ENCODE measurements at places on chromosomes 7 and 10.

GRCh38 chr10:3816995-3817394 is 32.0 kb upstream of the KLF6 start:
- DNase-seq = no peak

GRCh38 chr10:9362721-9363120 is 1308.2 kb downstream of the GATA3 start:
- DNase-seq = no peak

DNA sequence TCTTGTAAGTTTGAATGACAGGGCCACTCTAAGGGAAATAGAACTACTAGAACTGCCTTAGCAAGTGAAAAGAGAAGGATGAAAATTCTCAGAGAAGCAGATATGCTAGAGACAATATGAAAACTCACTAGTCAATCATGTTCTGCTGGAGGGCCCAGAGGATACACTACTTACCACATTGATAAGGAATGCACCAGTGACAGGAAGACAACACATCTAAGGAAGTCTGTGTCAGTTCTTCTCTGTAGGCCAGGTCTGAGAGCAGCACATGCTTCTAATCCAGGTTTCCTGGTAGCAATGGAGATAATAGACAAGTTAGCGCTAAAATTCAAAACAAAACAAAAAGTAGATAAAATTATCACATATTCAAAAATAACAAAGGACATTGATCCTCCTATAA is 235.2 kb upstream of the AKR1E2 start:
- DNase-seq = no peak

DNA sequence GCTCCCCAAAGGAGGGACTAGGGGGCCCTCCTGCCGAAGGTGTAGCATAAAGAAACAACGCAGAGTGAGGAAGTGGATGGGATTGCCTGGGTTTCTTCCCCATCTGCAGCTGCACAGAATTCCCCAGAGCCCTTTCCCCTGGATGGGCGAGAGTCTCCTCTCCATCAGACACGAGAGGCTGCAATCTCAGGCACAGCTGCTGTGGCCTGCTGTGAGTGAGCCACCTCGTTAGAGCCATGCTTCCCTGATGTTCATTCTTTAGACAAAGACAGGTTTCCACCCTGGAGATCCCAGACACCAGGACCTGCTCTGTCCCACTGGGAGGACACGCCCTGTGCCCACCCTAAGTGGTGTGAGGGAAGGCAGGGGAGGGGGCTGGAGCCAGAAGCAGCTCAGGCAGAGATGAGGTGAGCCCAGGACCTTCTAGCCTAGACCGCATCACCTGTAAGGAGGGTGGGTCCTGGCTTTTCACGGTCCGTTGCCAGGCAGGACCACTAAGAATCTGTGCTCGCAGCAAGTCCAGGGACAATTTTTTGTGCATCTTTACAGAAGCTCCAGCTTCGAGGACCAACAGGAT is 268.6 kb upstream of the TCERG1L start:
- no peak for DNase-seq

DNA sequence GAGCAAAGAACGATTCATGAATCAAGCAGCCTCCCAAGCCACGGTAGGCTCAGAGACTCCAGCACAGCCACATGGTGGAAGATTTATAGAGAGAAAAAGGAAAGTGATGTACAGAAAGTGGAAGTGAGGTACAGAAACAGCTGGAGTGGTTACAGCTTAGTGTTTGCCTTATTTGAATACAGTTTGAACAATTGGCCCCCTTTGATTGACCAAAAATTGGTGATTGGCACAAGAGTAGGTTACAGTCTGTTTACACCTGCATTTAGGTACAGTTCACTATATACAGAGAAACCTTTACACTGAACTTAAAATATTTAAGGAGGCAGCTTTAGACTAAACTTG is 136.4 kb upstream of the ASAH2 start:
- DNase-seq = no peak

DNA sequence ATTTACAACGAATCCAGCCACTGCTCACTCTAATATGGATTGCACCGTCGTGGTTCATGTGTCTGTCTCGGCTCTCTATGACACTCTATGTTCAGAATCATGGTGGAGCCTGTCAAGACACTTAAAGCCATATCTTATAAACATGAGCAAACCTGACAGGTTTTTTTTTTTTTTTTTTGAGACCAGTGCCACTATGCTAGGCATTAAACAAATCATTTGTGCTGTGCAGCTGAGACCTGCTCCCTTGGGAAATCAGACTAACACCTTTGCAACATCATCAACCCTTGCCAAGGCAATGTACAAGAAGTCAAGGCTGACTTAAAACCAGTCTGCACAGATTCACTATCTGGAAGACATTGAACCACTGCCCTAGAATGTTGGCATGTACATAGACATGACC is 181.2 kb upstream of the ANK3 start:
- no peak for DNase-seq

DNA sequence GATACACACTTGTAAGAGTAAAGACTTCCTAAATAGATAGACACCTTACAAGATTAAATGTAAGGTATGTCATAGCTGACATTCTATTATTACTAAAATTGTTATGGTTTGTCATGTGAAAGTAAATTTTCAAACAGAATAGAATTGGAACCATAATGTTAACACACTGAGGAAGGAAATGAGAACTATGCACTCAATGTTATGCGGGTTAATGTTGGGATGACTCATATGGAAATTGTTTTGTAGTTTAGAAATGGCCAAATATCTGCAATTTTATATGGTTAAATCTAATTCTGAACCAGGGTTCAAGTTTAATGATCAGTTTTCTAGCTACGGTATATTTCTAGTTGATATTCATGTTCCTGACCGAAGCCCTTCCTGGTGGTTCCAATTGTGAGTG is 214.2 kb upstream of the ADO start:
- DNase-seq = no peak

GRCh38 chr7:113099284-113099919 is 12.8 kb upstream of the GPR85 start:
- no peak for DNase-seq

- no peak for DNase-seq
Measured at GRCh38 chr10:107477266-107477665, 312.8 kb upstream of the SORCS1 start.

DNA sequence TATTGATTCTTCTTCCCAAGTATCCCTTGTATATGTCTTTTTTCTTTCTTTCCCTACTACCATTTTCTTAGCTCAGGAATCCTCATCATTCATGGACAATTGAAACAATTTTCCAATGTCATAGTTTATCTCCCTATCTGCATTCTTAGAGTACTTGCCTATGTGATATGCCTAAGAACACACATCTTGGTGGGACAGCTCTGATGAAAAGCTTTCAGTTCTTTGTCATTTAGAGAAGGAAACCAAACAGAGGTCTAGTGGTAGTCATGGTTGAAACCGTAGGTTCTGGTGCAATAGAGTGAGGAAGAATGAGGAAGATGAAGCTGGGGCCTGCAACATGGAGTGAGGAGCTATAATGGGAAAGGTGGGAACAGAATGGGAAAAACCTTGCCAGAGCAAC is 28.2 kb downstream of the TDRD1 start:
- no peak for DNase-seq

GRCh38 chr10:132443605-132443982 is 46.6 kb downstream of the PWWP2B start:
- DNase-seq = peak; percentile 43

- no peak for DNase-seq
Measured at GRCh38 chr7:144437370-144438191, 34.1 kb upstream of the NOBOX start.

- DNase-seq = no peak
Measured at GRCh38 chr10:46556515-46557318, at the start of gene GPRIN2. Gene GPRIN2, minus strand, starts transcription at chr10:46556658. Its CDS starts 5,922 bp downstream, at chr10:46550736.

GRCh38 chr10:113283189-113283588 is 269.7 kb upstream of the HABP2 start:
- no peak for DNase-seq

DNA sequence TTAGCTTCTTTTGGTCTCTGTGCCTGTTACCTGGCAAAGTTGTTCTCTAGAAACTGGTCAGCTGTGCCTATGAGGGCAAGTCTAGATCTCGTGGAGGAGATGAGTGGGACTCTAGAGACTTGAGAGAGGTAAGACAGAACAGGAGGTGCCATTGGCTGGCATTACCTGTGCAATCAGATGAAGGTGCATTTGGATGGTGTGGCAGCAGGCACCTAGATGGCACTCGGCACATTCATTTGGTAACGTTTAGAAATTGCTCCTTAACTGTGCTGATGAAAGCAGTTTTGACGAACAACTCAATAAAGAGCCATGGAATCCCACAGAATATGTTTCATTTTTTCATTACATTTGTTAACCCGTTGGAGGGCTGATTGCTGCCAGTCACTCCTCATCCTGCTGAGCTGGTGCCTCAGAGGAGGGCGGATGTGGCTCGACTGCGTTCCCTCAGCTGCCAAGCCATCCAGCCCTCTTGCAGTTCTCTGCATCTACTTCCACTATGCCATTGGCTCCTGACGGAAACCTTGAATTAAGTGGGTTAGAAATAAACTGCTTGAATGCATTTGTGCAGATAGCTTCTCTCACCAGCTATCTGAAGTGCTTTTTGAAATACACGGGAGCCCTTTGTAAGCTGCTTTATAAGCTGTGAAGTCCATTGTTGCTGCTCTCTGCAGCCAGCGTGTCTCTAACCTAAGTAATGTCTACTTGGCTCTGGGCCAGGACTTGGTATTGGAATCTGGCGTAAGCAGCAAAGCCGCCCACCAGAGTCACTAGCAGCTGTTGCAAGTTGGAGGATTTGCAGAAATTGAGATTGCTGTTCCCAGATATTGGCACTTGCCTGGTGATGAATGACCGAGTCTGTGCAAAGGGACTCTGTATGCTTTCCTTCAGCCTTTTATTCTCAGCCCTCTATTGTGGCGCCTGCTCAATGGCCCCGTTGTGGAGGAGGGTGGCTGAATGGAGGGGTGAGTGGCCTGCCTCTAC is 87.4 kb downstream of the LRRC4 start:
- DNase-seq = no peak

DNA sequence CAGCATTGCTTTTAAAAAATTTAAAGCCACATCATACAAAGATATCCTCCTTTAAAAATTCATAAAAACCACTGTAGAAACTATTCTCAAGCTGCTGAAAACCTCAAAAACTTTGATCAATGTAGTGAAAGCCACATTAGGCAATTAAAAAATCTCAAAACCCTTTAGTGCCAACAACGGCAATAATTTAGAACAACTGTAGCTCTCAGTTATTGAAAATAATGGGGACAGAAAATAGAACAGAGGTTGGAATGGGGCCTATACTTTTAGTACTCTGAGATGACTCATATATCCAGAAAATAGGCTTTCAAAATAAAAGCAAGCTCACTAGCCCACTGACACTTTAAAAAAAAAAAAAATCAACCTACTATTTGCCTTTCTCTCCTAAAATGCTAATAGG is 87.5 kb downstream of the GSAP start:
- DNase-seq = no peak

- no peak for DNase-seq
Measured at GRCh38 chr7:29946428-29947186, 43.0 kb downstream of the SCRN1 start.

- DNase-seq = no peak
Measured at GRCh38 chr7:84847790-84848189, 339.1 kb downstream of the SEMA3D start.

GRCh38 chr7:71470326-71470725 is 338.4 kb downstream of the GALNT17 start:
- no peak for DNase-seq
